Epithelial cell of esophagus (primary cell): ENCODE measurements at places on chromosomes 13 and 19.

GRCh38 chr13:50094615-50095293, 79.5 kb downstream of the KCNRG start:
- DNase-seq = peak; percentile 57

GRCh38 chr19:40523322-40524047, 53.2 kb upstream of the SHKBP1 start:
- peak; percentile 72 for DNase-seq

- no peak for DNase-seq
Observed at GRCh38 chr19:14818588-14818987, 16.4 kb downstream of the OR7A5 start.

GRCh38 chr19:2081873-2082810, 14.0 kb downstream of the MOB3A start:
- no peak for DNase-seq

GRCh38 chr19:41999071-41999877, 5.2 kb upstream of the ATP1A3 start:
- peak; percentile 19 for DNase-seq

GRCh38 chr13:44710576-44710975, 134.4 kb upstream of the TSC22D1 start:
- peak; percentile 93 for DNase-seq

GRCh38 chr19:7657131-7657751, 11.6 kb upstream of the RETN start:
- peak; percentile 37 for DNase-seq

DNA sequence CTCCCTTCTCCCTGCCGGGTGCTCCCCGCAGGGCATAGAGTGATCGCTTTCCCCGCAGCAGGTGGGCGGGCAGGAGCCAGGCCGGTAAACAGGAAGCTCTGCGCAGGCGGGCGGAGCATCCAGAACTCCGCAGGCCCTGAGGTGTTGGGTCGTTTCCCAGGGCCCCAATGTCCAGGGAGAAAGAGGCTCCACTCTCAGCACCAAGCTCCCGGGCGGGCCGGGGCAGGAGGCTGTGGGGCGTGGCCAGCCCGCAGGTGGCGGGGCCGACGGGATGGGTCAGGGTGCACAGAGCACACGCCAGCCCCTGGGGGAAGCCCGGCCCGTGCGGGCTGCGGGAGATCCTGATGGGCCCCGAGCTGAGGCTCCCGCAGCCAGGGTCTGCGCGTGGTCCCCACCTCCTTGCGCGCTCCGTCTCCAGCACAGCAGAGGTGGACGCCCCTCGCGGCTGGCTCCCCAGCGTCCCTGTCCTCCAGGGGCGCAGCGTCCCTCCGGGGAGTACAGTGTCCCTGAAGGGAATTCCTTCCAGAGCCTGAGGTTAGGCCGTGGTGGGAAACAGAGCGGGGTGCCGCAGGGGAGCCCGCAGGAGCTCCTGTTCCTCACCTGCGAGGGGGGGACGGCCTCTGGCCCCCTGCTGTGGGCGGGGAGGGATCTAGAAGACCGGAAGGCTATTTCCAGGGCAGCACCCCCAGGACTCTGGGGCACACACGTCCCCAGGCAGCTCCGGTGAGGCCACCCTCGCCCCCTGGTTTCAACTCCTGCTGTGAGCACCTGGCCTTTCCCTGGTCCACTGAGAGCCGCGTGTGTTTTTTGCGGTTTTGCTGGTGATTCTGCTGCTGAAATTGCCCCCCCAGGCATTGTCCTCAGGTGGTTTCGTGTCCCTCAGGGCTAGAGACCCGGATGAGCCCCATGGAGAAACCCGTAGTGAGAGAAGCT, 12.2 kb downstream of the PIP5K1C start:
- peak; percentile 26 for DNase-seq

GRCh38 chr19:49983645-49984229, 22.8 kb upstream of the SIGLEC11 start:
- peak; percentile 50 for DNase-seq

- no peak for DNase-seq
Observed at GRCh38 chr19:28554321-28555091, 658.4 kb downstream of the UQCRFS1 start.

DNA sequence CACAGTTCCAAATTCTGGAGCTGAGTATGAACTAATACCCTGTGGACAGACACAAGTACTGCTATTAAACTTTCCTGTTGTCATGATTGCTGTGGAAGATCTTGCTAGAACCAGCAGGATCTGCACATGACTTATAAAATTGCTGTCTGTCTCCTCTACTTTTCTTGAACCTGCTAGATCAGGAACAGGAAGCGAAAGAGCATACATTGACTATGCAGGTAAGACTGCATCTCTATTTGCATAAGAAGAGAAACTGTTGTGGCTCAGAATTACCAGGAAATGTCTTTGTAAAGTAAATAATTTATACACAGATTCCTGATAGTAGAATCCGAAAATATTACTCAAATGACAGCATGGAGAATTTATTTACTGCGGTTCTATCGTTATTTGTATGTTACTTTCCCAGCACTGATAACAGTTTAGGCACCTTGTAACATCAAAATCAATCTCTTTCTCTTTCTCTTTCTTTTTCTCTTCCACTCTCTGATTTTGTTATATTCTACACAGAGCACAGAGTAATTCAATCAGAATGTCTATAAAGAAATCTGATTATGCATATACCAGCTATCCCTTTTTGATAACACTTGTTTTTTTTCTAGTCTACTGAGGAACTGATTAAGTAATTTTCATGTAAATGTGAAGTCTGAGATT, 226.5 kb downstream of the MYO16 start:
- no peak for DNase-seq

GRCh38 chr13:31115616-31116015, 46.1 kb downstream of the HSPH1 start:
- peak; percentile 88 for DNase-seq

- DNase-seq = peak; percentile 84
Observed at GRCh38 chr19:3142292-3142670, 6.4 kb downstream of the GNA15 start.

DNA sequence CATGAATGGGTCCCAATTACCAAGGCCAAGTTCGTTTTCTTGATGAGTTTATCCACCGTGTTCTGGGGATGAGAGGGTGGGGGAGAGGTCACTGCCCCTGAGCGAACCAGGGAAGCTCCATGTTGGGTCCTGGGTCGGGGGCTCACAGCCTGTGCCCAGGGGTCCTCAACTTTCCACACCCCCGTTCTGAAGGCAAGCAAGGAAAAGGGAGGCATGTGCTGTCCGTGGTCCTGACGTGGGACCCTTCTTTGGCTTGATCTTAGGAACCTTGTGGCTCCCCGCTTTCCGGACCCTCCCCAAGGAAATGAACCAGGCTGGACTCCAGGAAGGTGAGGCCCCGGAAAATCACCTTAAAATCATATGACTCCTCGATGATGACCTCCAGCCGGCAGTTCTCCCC, 18.2 kb upstream of the MEIS3 start:
- no peak for DNase-seq

DNA sequence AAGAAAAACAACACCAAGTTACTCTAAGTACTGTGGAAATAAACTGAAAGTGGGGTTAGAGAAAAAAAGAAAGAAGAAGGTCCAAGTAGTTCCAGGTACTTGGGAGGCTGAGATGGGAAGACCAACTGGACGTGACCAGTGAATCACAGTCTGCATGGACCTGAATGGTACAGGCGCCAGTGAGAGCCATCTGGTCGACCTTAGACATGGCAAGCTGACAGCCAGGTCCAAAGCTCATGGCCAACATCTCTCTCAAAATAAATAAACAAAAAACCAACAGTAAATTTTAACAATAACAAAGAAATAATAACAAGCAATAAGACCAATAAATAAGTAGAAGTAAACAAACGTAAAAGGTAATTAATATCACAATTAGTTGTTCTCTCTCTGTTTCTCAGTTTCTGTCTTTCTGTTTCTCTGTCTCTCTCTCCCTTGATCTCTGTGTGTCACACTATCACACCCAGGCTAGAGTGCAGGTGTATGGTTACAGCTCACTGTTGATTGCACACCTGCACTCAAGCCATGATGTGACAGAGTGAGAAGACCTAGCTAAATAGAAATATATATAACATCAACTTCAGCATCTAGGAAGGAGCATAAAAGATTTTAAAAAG, 31.6 kb upstream of the ZNF724 start:
- DNase-seq = no peak

DNA sequence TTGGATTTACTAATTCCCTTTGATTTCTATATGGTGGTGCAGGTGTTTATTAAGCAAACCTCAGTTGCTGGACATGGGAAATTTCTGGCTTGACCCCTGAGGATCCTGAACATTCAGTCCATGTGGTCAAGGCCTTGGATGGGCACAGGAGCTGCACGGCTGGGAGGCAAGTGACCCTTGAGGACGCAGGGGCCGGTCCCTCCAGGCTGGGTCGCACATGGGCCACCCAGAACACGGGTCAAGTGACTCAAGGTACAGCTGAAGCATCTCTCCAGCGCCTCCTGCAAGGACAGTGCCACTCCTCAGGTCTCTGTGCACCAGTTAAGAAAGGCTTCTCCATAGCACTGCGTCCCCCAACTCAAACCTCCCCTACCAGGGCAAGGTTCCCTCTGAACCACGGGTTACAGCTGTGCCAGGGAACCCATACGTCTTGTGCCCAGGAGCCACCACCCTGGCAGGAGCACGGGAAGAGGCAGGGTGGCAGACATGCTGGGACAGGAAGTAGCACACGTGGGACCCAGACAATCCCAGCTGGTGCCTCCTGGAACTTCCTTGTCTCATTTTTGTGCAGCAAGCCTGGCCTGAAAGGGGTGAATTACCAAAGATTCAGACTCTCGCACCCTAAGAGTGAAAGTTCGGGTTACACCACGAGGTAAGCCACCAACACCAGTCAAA, 93.1 kb downstream of the SPACA7 start:
- DNase-seq = peak; percentile 0

DNA sequence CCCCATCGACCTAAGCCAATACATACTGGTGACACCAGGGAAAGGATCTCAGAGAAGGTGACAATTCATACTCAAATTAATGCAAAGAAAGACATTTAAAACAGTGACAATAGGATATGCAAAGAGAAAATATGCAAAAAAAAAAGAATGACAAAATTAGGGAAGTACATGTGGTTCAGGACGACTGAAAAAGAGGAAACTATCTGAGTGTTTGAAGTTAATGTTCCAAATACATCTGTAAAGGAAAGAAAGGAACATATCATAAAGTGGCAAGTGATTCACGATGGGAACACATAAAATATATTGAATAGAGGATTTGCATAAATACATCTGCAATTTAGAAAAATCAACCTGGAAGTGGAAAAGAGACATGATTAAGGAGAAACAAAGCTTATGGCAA, 441.4 kb downstream of the SLITRK5 start:
- no peak for DNase-seq

DNA sequence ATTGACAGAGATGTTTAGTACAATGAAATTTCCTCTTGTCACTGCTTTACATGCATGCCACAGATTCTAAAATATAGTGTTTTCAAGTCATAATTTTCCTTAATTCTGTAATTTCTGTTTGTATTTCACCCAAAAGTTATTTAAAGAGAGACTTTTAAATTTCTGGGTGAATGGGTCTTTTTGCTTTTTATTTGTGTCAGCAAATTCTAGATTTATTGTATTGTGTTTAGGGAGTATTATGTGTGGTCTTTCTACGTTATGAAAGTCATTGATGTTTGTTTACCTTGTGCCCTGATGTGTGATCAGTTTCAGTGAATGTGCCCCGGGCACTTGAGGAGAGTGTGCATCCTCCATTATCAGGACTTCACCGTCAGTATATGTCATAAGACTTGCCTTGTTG, 92.7 kb downstream of the SGCG start:
- DNase-seq = no peak

DNA sequence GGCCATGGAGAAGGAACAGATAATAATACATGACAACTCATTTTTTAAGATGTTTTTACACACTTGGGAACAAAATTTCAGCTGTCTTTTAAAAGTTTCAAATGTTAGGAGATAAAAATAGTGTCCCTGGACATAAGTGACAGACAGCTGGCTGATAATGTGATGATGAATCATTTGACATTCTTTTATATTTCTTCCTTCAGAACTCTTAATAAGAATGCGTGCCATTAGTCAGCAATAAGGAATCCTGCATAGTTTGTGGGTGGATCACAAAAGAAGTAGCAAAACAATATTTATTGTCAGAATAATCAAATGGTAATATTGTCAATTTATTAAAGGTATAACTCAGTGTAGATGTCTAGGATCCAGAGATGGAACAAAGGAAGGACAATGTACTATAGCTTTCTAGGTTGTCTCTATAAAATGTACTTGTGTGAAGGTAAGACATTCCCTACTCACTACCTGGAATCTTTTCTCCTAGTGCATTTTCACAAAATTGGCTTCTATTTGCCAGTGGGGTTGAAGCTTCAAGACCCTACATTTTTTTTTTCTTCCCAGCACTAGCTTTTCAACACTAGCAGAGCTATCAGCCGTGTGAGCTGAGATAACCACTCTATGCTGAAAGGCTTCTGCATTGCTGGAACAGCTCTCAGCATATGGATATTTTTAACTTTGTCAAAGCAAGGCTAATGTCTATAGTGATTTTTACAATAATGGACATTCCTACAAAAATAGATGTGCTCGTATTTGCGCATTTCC, 175.6 kb upstream of the SLITRK6 start:
- DNase-seq = peak; percentile 64

DNA sequence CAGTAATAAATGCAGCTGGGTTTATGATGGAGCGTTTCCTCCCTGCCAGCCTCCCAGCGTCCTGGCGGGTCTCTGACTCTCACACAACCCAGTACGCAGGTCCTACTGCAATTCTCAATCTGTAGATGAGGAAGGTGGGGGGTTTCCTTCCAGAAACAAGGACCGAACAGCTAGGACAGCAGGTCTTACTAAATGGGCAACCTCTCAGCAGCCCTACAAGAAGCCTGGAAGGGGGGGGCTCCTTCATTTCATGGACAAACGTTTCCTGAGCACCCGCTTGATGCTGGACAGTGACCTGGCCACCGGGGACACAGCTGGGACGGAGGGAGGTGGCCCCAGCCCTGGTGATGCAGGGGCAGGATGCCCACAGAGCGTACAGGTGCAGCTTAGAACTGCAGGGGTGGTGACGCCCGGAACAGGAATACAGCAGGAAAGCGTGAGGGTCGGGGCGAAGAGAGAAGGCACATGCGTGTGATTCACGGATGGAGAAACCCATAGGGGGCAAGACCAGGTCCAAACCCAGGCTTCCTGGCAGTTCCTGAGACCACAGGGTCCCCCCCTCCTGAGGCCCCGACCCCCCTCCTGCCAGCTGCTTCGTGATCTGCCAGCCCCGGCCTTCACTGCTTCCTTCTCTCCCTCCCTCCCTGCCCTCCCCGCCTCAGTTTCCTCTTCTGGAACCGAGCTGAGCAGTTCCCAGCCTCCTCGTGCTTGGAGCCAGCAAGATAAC, 732 bp upstream of the C2CD4C start:
- DNase-seq = no peak
